Hematopoietic multipotent progenitor cell treated with erythropoietin and hydrocortisone succinate and interleukin-3 and kit ligand, for 15 days (in vitro differentiated cells): ENCODE measurements at places on chromosomes 4 and X.
A peak's percentile ranks its signal among the peaks of the same experiment; 100 is the strongest.

- DNase-seq = no peak
These were observed 1295.8 kb upstream of the TENM3 start for GRCh38 chr4:180947425-180947824.

- DNase-seq = no peak
These were observed 465.8 kb downstream of the NAF1 start for GRCh38 chr4:162700815-162701361.

- no peak for DNase-seq
These were observed 124.2 kb downstream of the REELD1 start for GRCh38 chr4:146338512-146338911.

- no peak for DNase-seq
These were observed 83.3 kb downstream of the CLDN34 start for GRCh38 chrX:10050481-10050880.

- DNase-seq = no peak
These were observed 123.2 kb downstream of the TRIML1 start for GRCh38 chr4:188262464-188262863.

DNA sequence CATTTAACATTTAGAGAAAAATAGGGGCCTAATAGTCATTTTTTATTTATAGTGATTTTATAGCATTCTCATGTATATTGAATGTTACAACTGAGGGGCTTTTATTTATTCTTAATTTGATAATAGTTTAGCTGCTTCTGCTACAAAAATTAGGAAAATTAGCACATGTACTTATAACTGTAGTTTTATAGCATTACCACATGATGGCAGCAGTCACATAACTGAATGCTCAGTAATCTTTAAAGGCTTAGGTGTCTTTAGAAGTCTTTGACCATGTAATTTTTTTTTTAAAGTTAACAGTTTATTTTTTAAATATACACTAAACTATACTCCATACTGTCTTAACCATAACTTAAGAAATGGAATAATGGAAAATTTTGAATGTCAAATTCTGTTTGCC lies 136.6 kb downstream of the STAG2 start:
- DNase-seq = peak; percentile 53

DNA sequence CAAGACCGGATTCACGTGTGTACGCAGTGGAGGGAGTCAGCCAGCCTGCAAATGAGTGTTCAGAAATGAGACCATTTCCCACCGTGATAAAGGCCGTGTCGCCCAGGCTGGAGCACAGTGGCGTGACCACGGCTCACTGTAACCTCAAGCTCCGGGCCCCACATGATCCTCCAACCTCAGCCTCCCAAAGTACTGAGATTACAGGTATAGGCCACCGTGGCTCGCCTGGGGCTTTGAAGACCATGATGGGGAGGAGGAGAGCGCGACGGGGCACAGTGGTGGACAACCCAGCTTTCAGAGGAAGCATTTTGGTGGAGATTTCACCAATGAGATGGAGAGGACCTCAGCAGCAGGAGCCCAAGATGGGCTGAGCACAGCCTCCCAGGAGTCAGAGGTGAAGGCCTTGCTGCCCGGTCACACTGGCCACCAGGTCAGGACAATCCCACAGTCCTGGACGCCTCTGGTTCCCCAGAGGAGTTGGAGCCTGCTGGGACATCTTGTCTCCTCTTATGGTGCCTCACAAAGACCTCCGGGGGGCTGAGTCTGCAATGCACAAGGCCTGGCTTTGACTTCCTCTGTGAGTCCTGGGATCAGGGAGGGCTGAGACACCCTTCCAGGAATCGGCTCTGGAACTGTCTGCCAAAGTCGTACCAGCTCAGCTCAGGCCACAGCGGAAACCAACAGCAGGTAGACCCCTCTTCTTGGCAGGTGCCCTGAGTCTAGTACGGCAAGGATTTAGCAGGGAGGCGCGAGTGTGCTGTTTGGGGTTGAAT lies 22.4 kb upstream of the MXD4 start:
- DNase-seq = no peak

- no peak for DNase-seq
These were observed 1977.9 kb upstream of the ADGRL3 start for GRCh38 chr4:59222221-59222620.

- no peak for DNase-seq
These were observed 371.3 kb downstream of the FBXW7 start for GRCh38 chr4:152164561-152164960.

- no peak for DNase-seq
These were observed 646 bp downstream of the TIGD4 start for GRCh38 chr4:152778656-152779512.

GRCh38 chr4:94831607-94832006 lies 73.9 kb downstream of the BMPR1B start:
- no peak for DNase-seq

- no peak for DNase-seq
These were observed 113.8 kb upstream of the WDR17 start for GRCh38 chr4:175951794-175952193.

DNA sequence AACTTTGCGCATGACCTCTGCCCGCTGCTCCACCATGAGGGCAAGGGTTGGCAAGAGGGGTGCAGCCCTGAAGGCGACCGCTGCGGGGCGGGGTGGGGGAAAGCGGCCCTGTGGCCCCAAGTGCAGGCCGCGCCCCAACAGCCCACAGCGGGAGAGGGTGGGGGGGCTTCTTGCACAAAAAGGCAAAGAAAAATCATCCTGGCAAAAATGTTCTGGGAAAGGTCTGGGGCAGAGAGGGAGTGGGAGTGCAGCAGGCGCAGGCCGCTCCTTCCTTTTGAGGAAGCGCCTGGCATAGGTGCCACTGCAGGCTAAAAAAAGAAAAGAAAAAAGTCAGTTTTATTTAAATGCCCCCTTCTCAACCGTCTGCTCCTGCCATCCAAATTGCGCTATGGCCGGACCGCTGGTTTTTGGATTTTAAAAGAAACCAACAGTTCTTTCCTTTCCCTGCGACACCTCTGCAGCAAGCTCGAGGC lies 1.4 kb downstream of the ARX start:
- no peak for DNase-seq

GRCh38 chr4:76748649-76749048 lies 149.3 kb downstream of the SOWAHB start:
- no peak for DNase-seq

- no peak for DNase-seq
These were observed 122.2 kb downstream of the CBR4 start for GRCh38 chr4:168887809-168888208.

DNA sequence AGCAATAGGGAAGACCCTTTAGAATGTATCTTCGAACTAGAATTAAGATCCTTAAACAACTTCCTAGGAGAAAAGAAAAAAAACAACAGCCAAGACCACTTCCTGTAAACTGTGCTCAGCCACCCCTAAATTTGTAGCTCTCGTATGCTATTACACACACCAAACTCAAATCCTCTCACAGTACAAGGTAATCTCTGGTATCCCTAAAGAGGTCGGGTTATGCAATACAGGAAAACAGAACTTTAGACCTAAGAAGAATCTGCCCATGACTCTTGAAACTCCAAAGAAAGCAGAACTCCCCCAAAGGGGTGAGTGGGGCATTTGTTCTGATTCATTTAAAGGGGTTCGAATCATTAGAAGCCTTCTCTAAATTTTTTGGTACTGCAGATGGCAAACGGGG lies 170.9 kb upstream of the CASK start:
- DNase-seq = no peak

- no peak for DNase-seq
These were observed 6.9 kb downstream of the UBA1 start for GRCh38 chrX:47200385-47201150.

GRCh38 chr4:151782296-151782695 lies 21.5 kb upstream of the GATB start:
- DNase-seq = no peak

GRCh38 chr4:115154826-115155225 lies 41.4 kb upstream of the NDST4 start:
- no peak for DNase-seq

DNA sequence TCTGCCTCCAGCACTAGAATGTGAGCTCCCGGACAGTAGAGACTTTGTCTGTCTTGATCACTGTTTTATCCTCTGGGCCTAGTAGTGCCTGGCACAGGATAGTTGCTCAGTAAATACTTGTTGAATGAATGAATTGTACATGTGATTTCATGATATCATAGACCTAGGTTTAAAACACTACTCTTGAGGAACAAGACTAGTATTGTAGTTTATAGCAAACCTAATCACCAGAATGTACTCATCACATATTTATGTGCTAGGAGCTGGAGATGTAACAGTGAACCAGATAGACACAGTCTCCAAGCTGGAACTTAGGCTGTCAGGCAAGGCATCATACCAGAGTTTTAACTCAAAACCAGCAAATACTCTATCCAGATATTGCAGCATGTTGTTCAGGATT lies 23.5 kb downstream of the GAB3 start:
- no peak for DNase-seq

GRCh38 chr4:82905205-82905604 lies 4.7 kb downstream of the THAP9 start:
- DNase-seq = no peak

DNA sequence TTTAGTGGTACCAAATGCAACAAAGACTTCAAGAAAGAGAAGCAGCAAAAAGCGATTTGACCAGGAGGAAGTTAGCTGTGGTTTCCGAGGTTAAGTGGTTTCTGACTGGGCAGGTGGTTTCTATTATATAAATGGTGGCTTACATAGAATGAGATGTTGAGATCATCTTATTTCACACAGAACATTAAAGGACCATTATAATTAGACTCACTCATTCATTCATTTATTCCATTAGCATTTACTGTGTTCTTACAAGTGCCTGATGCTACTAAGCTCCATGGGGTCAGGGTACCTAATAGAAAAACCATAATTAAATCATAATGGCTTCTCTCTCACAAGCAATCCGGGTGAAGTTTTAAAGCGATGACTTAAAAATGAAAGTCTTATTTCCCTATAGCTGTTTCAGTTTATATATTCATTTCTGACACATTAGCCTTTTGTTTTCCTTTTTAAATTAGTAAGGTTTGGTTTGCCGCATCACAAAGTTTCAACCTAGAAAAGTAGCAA lies 10.6 kb downstream of the TSPAN6 start:
- no peak for DNase-seq

DNA sequence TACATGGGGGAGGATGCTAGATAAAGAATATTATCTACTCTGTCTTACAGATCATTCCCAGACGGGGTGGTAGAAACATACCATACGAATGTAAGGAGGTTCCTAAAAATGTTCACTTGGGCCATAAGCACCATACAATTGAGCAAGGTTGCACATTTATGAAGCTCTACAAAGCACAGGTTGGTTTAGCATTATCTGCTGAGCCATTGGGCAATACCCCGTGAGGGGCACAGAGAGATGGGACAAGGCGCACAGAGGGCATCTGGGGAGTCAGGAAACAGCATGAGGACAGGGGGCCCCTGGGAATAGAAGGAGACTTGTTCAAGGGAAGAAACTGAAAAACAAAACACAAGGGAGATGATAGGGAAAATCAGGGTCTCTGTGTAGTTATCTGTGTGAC lies 305.3 kb downstream of the TRIML1 start:
- no peak for DNase-seq

GRCh38 chr4:113083346-113083745 lies 33.9 kb downstream of the ANK2 start:
- no peak for DNase-seq

GRCh38 chr4:113256946-113257345 lies 207.5 kb downstream of the ANK2 start:
- DNase-seq = no peak

- no peak for DNase-seq
These were observed 83.2 kb downstream of the GPAT3 start for GRCh38 chr4:83618991-83619645.

GRCh38 chr4:175405961-175406360 lies 406.1 kb downstream of the GPM6A start:
- DNase-seq = no peak

DNA sequence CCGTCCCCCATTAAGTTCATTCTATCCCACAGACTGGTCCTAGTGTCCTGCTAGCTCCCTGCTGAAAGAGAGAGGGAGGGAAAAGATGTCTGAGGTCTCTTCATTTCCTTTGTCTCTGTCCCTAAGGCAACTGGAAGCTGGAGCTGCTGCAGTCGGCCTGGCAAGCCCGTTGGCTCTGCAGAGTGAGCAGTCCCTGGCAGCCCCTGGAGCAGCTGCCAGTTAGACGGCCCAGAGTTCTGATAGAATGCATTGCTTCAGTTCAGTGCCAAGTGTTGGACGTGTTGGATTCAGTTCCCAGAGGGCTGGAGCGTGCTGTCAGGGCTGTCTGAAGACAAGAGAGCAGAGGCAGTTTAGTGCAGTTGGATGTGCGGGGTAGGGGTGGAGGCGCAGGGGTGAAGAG lies 975 bp downstream of the KCNE5 start:
- DNase-seq = no peak

GRCh38 chrX:154918060-154918483 lies 31.9 kb downstream of the F8A1 start:
- peak; percentile 12 for DNase-seq

GRCh38 chr4:78923464-78924312 lies 15.6 kb downstream of the PAQR3 start:
- peak; percentile 26 for DNase-seq

GRCh38 chr4:74389494-74389893 lies 24.5 kb downstream of the EREG start:
- no peak for DNase-seq

GRCh38 chr4:39741401-39741800 lies 43.5 kb downstream of the UBE2K start:
- no peak for DNase-seq

GRCh38 chr4:76492055-76492454 lies 57.0 kb downstream of the SHROOM3 start:
- DNase-seq = no peak

DNA sequence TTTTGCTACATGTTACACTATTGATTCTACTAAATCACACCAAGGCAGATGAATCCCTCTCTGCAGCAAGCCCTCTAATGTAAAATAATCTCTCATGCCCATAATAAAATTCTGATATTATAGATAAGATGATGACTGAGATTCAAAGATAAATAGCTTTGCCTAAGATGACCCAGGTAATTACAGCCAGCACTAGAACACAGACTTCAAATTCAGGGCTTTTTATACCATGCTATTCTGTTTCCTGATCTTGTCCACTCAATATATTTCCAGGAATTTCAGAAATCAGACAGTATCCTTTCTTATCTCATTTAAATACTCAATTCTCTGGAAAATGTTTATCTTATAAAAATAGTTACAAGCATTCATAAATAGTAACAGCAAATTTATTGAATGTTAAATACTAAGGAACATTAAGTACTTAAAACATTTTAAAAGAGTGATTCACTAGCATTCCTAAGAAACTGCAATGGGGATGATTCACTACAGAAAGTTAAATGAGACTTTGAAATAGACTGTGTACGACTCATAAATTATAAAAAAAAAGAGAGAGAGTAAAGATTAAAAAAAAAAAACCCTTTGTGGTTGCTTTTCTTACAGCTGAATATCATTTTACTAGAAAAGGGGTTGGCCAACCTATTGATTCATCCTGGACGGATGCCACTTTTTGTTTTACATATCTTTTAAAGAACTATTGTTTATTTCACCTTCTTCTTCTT lies 45.8 kb upstream of the IL21 start:
- DNase-seq = no peak

- no peak for DNase-seq
These were observed 47.7 kb upstream of the CXCL8 start for GRCh38 chr4:73692701-73693100.

GRCh38 chrX:31854716-31855115 lies 782.9 kb upstream of the FTHL17 start:
- DNase-seq = no peak

GRCh38 chr4:125125276-125125675 lies 189.5 kb upstream of the FAT4 start:
- DNase-seq = no peak
